ENCODE measurements at places on chromosomes 11 and 22.
A peak's percentile ranks its signal among the peaks of the same experiment; 100 is the strongest.

DNA sequence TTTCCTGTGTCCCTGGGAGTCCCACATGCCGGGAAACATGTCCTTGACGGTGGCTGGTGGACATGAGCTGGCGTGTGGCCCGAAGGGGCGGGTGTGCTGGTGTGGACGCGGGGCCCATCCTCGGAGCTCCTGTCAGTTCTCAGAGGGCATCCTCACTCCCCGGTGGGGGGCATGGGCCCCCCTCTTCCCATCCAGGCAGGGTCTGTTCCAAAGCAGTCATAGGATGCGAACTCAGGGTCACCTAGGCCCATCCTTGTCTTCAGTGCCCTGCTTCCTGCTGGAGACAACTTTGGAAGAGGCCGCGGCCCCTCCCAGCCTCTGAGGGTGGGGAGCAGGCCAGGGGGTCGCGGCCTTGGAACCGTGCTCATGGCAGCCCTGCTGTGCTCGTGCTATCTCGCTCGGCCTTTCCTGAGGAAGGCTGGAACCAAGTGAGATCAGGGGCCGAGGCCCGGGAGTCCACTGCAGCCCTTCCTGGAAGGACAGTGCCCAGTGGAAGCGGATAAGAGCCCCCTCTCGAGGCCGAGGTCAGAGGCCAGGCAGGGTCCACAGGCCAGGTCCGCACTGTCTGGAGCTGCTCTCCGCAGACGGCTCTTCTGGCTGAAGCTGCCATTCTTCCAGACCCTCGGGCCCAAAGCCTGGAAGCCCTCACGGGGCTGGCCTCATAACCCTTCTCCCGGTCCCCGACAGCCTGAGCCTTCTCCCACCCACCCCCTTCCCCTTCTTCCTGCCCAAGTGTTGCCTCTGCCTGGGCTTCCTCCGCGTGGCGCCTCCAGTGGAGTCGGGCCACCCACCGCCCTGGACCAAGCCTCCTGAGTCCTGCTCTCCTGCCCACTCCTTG, 8.7 kb downstream of the GRK2 start:
- DNase-seq = no peak

GRCh38 chr11:61477727-61478148, 30.8 kb upstream of the LRRC10B start:
- no peak for DNase-seq

DNA sequence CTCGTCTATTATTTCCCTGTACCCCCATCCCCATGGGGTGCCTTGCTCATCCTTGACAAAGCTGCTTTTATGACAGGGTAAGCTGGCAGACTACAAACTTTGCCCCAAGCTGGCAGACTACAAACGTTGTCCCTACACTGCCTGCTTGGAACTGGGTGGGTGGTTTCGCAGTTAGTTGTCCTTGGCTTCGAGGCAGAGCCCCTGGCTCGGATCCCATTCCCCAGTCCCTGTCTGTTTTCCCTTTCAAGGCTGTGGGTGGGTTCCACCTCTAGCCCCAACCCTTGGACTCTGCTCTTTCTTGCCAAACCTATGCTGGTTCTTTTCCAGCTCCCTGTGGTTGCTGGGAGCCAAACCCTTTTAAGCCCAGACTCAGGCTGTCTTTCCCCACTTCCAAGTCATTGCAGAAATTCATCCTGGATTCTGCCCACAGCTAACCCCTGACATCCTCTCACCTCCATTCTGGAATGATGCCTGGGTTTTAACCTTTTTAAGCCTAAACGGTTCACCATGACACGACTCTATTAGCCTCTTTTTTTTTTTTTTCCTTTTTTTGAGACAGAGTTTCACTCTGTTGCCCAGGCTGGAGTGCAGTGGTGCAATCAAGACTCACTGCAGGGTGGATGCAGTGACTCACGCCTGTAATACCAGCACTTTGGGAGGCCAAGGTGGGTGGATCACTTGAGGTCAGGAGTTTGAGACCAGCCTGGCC, 9.2 kb upstream of the RBM14 start:
- DNase-seq = peak; percentile 77

DNA sequence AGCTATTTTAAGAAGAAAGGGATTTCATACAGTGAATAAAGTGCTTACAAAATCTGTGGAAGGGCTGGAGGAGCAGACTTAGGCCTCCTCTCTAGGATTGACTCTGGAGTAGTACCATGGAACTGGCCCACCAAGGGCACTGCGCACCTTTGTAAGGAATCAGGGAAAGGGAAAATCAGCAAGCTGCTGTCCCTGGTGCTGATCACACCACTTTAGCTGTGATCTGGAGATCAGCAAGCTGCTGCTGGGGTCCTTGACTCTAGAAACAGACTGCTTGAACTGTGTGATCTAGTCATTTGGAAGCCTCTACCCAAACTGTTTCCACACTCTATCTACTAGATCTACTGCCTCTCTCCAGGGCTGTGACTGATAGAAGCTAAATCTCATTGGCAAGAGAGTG, 18.4 kb upstream of the TECTA start:
- peak; percentile 13 for DNase-seq

DNA sequence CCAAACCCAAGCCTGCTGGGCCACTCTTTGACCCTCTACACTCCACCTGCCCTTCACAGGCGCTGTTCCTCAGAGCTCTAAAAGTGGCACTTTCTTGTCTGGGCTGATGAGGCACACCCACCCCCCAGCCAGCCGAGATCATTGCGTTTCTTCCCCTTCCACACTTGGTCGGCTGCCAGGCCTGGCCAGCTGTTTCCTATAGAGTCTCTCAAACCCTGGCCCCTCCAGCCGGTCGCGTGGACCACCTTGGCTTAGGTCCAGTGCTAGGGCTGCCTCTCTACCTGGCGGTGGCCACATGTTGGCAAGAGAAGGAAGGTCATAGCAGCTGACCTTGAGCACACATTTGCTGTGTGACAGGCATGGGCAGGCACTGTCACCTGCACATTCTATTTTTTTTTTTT, 60.6 kb downstream of the PPP6R2 start:
- peak; percentile 5 for DNase-seq

GRCh38 chr11:92264350-92264749, 39.7 kb downstream of the FAT3 start:
- DNase-seq = peak; percentile 30

GRCh38 chr11:12189543-12190235, 79.3 kb downstream of the MICAL2 start:
- no peak for DNase-seq

DNA sequence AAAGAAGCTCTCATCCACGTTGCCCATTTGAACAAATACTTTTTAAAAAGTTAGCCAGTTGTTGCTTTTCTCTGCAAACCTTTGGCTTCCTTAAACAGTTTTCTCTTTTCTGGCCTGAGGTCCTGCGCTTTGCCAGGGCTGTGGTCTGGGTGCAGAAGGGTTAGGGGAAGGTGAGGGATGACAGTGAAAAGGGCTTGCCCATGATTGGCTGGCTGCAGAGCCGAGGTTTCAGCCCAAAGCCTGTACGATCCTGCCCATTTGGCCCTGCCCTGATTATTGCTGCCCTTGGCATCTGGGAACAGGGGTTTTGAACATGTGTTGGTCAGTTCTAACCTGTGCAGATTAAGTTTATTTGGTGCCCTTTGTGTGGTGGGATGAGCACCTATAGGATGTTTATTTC, 1.5 kb downstream of the INCENP start:
- DNase-seq = no peak

GRCh38 chr11:19472679-19473078, 231.9 kb upstream of the E2F8 start:
- DNase-seq = peak; percentile 48

DNA sequence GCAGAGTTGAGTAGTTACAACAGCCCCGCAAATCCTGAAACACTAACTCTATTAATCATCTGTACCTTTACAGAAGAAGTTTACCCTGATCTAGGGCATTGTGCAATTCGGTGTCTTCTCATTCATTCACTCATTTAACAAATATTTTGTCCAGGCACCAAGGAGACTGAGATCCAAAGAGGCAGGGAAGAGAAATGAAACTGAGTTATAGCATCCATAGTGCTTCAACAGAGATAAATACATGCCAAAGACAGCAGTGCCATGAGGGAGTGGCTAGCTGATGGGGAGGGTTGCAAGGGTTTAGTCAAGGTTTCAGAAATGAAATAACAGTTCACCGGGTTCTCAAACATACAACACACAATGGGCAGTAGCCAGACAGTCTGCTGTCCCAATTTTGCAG, 40.2 kb upstream of the MTNR1B start:
- no peak for DNase-seq

- DNase-seq = no peak
Measured at GRCh38 chr11:124745835-124746620, 6.0 kb downstream of the VSIG2 start.

DNA sequence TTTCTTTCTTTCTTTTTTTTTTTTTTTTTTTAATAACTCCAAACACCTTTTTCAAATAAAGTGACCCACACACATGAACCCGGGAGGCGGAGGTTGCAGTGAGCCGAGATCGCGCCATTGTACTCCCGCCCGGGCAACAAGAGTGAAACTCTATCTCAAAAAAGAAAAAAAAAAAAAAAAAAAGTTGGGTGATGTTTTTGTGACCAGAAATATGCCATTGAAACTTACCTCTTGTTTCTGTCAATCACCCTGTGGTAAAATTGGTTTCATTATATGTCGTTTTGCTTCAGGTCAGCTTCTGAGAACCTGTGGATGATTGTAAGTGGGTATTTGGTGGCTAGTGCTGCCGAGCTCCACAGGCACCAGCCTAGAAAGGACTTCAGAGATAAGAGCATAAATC, 238.8 kb downstream of the TBC1D22A start:
- DNase-seq = no peak

DNA sequence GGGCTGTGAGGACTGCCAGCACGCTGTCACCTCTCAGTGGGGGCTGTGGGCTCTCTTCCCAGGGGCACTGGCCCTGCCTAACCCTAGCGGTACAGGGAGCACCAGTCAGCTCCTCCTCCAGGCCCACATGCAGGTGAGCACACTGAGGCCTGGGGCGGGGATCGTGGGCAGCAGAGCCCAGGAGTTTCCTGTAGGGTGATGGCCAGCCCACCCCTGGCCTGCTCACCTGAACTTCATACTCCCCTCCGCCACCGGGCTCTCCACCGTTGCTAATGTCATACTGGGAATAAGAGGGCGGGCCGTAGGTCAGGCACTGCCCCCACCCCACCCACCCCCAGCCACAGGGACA, 10.0 kb upstream of the TREH start:
- DNase-seq = no peak

DNA sequence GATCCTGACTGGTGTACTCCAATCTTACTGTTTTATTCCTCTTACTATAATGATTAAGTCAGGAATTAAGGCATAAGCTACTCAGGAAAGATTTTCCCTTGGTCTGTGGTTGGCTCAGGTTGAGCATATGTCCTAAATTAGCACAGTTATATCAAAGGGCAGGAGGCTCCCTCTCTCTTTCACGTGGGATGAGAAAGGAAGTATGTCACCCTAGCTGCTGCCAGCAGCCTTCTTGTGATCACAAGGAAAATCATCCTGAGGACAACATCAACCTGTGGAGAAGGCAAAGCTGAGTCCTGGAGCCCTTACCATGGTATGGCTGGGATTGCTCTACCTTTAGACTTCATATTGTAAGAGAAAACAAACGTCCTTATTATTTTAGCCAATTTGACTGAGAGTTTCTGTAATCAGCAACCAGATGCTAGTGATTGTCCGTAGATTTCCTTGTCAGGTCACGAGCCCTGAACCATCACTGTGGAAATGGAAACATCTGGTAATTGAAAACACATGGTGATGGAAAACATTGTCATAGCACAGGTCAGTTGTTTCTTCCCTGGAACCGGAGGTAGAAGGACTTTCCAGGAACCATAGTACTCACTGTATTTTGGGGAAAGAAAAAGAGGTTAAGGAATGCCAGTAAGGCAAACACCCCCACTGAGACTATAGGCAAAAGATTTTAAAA, 40.6 kb upstream of the DEUP1 start:
- DNase-seq = no peak

GRCh38 chr11:102438311-102439062, 14.1 kb downstream of the TMEM123 start:
- DNase-seq = no peak

DNA sequence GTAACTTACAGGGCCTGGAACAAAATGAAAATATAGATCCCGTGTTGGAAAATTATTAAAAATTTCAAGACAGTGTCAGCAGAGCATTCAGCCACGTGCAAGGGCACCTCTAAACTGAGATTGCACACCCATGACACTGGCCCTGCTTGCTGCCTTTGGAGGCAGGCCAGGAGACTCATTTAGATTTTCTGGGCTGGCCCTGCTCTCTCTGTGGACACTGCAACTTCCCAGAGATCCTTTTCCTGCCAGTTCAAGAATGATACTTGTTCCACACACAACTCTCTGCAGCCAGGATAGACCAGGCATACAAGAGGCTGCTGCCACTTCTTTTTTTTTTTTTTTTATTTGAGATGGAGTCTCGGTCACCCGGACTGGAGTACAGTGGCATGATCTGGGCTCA, 56.7 kb upstream of the PTPRJ start:
- DNase-seq = peak; percentile 49

- DNase-seq = no peak
Measured at GRCh38 chr22:20486229-20486628, 9.4 kb downstream of the KLHL22 start.

GRCh38 chr22:44147821-44148574, 32.7 kb upstream of the PARVG start:
- DNase-seq = peak; percentile 90

GRCh38 chr11:43282607-43283440, 29.0 kb upstream of the API5 start:
- DNase-seq = peak; percentile 34

- DNase-seq = peak; percentile 38
Measured at GRCh38 chr11:117583063-117583801, 213.8 kb downstream of the DSCAML1 start.

GRCh38 chr11:72230764-72231365, 6.3 kb downstream of the INPPL1 start:
- no peak for DNase-seq

DNA sequence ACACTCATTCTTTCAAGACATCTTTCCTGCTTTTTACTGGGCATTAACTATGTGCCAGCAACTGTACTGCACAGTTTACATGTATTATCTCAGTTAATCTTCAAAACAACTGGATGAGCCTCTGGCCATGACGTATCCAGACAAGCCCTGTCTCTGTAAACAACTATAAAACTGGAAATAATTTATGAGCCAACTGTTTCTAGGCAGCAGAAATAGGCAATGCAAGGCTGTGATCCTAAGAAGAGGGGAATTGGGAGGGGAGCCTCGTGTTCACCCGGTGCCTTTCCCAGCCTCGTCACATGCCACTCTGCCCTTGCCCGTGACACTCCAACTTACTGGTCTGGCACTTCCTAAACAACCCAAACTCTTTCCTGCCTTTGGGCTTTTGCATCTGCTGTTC, 82.8 kb downstream of the FBXO7 start:
- no peak for DNase-seq

GRCh38 chr11:33935005-33935404, 43.1 kb upstream of the LMO2 start:
- no peak for DNase-seq

DNA sequence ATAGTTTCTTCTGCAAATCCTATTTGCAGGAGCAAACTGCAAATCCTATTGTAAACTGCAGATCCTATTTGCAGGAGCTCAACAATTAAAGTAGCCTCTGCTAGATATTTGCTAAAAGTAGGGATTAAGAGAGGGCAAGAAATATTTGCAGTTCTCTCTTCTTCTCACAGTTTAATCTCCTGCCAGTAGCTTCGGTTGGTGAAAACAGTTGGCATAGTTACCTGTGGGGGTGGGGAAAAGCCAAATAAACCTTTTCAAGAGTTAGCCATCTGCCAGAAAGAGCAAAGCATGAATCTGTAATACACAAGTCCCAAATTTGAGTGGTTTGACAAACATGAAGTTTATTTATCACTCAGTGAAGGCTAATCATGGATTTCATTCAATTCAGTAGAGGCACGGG, 942.5 kb downstream of the JRKL start:
- DNase-seq = no peak

- DNase-seq = no peak
Measured at GRCh38 chr22:45262931-45263462, 21.8 kb upstream of the UPK3A start.
